ENCODE measurements at places on chromosomes 13 and 19.

- no peak for DNase-seq
Observed at GRCh38 chr19:47545061-47545948, 27.6 kb downstream of the ZNF541 start.

GRCh38 chr19:16462757-16463250, 9.0 kb downstream of the EPS15L1 start:
- no peak for DNase-seq

- DNase-seq: no peak
Observed at GRCh38 chr13:33284031-33284430, 1.5 kb downstream of the STARD13 start.

- DNase-seq: no peak
Observed at GRCh38 chr13:23995283-23996073, 98.2 kb upstream of the C1QTNF9B start.

DNA sequence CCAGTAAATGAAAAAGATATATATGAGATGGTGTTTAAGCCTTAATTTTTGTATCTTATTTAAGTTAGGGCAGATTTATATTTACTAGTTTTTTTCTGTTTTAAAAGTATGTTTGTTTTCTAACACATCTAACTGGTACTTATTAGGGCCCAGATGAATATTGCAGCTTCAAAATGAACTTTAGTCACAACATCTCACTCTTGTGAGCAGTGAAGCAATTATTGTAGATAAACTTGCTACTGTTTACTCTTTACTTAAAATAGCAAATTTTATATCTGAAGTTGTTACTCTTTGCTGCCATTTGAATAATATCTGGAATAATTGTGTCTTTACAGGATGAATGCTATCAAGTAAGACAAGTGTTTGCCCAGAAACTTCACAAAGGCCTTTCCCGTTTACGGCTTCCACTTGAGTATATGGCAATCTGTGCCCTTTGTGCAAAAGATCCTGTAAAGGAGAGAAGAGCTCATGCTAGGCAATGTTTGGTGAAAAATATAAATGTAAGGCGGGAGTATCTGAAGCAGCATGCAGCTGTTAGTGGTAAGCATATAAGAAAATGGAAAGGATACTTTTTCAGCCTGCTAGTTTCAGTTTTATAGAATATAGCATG, 166.8 kb downstream of the PDS5B start:
- no peak for DNase-seq

- no peak for DNase-seq
Observed at GRCh38 chr19:51145916-51146493, 3.9 kb downstream of the SIGLEC7 start.

DNA sequence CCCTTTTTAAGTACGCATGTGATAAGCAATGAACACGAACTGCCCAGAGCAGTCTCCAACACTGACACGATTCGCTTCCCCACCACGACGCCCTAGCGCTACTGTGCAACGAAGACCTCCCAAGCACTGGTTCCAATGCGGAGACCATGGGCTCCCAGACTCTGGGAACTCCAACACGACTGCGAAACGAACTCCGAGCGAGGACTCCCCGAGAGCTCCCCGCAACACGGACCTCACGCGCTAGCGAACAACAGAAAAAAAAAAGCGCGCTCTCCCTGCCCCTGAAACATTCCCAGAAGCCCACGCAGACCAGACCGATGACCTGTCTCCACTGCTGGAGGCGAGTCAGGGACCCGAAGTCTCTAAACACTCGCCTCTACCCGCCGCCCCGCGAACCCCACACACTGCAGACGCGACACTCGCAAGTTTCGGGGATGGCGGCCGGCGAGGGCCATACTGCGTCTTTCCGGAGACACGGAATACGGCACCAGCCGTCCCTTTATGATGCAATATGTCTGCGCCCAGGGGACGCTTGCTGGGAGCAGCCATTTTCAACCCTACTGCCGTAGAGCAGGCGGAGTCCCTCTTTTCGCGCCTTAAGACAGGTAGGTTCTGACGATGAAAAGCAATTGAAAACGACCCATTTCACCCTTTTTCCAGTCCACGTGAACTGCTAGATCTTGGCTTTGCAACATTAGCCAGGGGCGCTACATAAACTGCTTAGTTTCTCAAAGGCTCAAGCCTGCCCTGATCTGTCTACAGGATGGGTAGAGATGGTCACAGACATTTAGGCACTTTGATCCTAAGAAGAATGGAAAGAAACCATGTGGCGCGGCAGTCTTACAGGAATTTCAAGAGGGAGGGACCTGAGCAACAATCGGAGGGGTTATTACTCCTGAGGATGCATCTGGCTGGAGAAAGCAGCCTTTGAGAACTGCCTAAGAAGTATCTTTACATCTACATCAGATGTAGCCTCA, at the start of gene ZNF577:
ZNF577 (minus strand) TSS at position 430 of the 977 bp plus-strand sequence. CDS start 7,569 bp downstream, outside the sequence.
- peak; percentile 89 for DNase-seq

DNA sequence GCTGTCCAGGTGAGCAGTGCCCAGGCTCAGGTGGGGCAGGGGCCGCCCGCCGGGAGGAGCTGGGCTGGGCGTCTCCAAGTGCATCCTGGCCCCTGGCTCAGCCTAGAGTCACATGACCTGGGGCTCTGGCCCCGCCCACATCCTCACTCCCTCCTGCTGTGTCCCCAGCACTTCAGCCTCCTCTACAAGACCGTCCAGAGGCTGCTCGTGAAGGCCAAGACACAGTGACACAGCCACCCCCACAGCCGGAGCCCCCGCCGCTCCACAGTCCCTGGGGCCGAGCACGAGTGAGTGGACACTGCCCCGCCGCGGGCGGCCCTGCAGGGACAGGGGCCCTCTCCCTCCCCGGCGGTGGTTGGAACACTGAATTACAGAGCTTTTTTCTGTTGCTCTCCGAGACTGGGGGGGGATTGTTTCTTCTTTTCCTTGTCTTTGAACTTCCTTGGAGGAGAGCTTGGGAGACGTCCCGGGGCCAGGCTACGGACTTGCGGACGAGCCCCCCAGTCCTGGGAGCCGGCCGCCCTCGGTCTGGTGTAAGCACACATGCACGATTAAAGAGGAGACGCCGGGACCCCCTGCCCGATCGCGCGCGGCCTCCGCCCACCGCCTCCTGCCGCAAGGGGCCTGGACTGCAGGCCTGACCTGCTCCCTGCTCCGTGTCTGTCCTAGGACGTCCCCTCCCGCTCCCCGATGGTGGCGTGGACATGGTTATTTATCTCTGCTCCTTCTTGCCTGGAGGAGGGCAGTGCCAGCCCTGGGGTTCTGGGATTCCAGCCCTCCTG, 16.8 kb upstream of the CELF5 start:
- no peak for DNase-seq

DNA sequence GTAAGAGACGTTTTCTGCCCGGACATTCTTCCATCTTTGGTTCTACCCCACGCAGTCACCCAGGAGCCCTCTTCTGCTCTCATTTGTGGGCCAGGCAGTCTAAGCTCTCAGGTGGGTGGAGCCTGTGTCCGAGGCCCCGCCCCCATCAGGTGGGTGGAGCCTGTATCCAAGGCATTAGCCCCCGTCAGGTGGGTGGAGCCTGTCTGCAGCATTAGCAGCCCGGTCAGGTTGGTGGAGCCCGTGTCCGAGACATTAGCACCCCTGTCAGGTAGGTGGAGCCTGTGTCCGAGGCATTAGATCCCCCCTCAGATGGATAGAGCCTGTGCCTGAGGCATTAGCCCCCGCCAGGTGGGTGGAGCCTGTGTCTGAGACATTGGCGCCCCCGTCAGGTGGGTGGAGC, 45.5 kb upstream of the C13orf46 start:
- no peak for DNase-seq

DNA sequence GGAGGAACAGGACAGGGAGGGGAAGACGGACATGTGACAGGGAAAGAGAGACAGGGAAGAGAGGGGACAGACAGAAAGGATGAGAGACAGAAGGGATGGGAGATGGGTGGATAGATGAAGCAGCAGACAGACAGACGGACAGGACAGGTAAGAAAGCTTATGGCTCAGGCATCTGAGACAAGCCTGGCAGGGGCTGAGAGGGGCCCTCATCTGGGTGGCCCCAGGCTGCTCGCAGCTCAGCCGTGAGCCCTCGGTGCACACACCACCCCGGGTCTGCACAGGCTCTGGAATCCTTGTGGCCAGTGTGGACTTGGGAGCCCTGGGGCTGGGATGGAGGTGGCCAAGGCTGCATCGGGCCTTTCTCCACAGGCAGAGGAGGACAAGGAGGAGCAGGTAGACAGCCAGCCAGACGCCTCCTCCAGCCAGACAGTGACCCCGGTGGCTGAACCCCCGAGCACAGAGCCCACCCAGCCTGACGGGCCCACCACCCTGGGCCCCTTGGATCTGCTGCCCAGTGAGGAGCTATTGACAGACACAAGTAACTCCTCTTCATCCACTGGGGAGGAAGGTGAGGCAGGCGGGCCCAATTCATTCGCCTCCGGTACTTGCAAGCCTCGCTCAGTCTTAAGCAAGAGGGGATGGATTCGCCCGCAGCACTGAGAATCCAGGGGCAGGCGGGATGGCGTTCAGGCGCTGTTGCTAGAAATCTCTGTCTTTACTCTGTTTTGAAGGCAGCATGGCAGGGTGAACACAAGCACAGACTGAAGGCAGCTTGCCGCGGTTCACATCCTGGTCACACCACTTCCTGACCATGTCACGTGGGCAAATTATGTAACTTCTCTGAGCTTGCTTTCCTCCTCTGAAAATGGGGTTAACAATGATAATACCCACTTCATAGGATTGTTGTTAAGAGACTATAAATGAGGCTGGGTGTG, 14.0 kb downstream of the GRAMD1A start:
- no peak for DNase-seq

- no peak for DNase-seq
Observed at GRCh38 chr19:32653599-32653915, 21.4 kb downstream of the ANKRD27 start.

DNA sequence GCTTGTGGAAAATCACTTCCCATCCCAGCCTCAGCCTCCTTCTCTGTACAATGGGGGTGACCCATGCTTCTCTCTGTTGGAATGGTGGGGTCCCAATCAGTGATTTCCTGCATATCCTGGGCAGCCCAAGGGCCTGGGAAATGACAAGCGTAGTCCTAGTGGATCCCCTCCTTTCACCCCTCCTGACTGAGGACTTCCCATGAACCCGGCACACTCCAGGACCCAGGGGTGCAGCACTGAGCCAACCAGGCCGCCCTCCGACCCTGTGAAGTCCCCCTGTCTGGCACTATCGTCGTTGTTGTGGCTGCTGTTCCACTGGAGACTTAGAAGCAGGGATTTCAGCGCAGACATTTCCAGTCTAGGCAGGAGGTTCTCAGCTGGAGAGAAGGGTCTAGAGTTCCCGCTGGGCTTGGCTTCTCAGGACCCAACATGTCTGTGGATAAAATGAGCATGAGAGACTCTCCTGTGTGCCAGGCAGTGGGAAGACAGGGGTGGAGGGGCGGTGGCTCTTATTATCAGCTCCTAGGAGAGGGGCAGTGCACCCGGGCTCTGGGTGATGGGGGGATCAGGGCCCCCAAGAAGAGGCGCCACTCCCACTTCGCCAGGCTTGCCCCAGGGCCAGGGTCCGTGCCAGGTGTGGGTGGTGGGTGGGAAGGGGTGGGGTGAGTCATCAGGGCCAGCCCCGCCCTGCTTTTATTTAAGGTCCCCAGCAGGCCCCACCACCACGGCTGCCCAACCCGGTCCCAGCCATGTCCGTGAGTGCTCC, at the start of gene LGALS7B:
LGALS7B (plus strand) TSS at position 723 of the 766 bp plus-strand sequence; CDS start at position 750, 27 bp downstream.
- no peak for DNase-seq

DNA sequence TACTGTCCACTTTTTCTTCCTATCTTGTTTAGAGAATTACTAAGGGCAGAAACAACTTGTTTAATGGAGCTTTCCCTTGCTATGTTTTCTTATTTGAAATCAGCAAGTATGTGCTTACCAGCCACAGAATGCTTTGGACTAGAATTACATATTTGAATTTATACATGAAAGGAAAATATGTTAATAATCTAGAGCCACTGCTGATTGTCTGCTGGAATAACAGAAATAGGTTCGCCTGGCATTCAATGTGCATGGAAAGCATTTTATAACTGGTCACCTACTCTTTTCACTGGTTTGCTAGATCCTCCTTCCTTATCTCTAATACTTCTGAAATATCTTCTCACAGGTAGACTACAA, 8.0 kb downstream of the EFNB2 start:
- DNase-seq: no peak

- peak; percentile 74 for DNase-seq
Observed at GRCh38 chr13:25901460-25902376, 150.1 kb downstream of the SHISA2 start.

GRCh38 chr13:79659121-79659521, 178.2 kb downstream of the NDFIP2 start:
- DNase-seq: peak; percentile 41

- DNase-seq: no peak
Observed at GRCh38 chr19:10826231-10826630, 9.8 kb downstream of the TMED1 start.

GRCh38 chr13:50099473-50099872, 84.2 kb downstream of the KCNRG start:
- no peak for DNase-seq

- no peak for DNase-seq
Observed at GRCh38 chr19:678791-679388, 2.7 kb downstream of the FSTL3 start.

DNA sequence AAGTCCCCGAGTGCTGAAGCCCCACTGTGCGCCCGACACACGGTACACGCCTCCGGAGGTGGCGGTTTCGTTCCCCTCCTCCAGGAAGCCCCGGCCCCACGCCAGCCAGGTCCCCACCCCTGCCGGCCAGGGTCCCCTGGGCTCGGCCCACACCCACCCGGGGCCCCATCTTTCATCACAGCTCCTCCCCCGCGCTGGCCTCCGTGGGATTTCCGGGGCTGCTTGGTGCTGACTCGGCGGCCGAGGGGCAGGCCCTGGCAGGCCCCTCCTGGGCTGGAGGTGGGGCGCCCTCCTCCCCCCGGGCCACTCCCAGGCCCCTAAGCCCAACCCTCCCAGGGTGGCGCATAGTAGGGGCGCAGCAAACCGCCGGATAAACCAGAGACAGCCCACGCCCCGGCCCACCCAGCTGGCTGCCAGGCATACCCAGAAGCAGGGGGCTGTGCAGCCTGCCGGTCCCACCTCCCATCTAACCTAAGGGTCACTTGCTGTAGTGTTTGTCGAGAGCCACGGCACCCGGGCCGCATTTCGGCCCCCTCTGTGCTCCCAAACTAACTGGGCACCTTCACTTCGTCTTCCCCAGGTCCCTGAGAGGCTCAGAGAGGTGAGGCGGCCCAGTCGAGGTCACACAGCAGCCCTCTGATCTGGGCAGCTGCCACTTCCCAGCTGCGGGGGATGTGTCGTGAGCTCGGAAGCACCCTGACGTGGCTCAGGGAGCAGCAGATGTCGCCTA, 6.6 kb downstream of the ZBTB7A start:
- DNase-seq: no peak

GRCh38 chr13:59568306-59568705, 595.4 kb downstream of the DIAPH3 start:
- DNase-seq: no peak

GRCh38 chr19:52398081-52398441, 412 bp downstream of the ZNF528 start:
- no peak for DNase-seq

DNA sequence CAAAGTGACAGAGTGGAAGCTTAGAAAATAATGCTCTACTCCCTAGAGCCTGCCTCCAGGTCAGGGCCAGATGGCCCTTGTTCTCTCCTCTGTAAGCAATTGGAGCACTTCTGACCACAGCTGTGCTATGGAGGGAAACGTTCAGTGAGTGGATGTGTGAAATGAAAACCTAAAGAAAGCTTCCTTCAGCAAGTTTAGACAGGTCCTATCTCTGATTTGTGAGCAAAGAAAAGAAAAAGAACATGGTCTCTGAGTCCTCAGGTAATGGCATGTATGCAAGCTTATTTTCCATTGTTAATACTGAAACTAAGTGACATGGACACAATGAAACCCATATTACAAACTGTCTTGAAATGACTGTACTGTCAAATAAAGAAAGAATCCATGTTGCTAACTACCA, 1486.8 kb downstream of the EFNB2 start:
- DNase-seq: no peak

GRCh38 chr13:99332456-99332855, 25.3 kb upstream of the GPR183 start:
- DNase-seq: no peak

All from prostate gland (tissue), 2 donors.